HT1080 (cell line): ENCODE measurements at places on chromosomes 7 and 10. TPM values are rescaled to one million over a fixed set of nuclear protein-coding genes. Genes with fewer than 3 reads are reported as not detected.

The ZNF777 gene
- 12.3 and 13.7 TPM in 2 replicates for total RNA-seq

DNA sequence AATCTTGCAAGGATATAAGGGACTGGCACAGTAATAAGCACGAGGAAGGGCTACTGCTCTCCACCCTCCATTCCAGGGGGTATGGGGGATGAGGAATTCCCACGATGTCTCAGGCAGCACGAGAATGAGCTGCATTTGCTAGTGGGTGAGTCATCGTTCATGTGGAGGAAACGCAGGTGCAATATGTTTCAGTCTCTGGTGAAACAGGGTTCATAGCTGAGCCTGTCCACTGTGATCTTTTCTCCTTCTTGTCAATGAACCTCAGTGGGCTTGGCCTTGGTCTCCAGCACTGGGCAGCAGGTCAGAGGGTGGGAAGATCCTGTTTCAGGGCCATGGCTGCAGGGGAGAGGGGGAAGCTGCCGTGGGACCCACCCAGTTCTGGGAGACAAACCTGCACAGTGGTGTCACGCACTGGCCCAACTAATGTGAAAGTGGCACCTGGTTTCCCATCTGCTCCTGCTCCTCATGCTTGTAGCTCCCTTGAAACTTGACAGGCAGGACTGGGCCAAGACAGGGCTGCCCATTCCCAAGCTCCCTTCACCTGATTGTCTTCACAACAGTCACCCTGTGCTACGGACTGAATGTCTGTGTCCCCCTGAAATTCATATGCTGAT is 181.9 kb downstream of the USP6NL start:
- peak; percentile 42 for DNase-seq

The ANKRD61 gene
- total RNA-seq, result 0.18 and 0.37 TPM in 2 replicates

The TNS3 gene
- 32.6 and 38.2 TPM in 2 replicates for total RNA-seq

The VPS37D gene
- total RNA-seq, result 4.7 and 6.2 TPM in 2 replicates

The SRRM3 gene
- total RNA-seq, result 1.4 and 1.7 TPM in 2 replicates

GRCh38 chr7:141737118-141737835 is 881 bp upstream of the SSBP1 start:
- DNase-seq, result peak; percentile 9

DNA sequence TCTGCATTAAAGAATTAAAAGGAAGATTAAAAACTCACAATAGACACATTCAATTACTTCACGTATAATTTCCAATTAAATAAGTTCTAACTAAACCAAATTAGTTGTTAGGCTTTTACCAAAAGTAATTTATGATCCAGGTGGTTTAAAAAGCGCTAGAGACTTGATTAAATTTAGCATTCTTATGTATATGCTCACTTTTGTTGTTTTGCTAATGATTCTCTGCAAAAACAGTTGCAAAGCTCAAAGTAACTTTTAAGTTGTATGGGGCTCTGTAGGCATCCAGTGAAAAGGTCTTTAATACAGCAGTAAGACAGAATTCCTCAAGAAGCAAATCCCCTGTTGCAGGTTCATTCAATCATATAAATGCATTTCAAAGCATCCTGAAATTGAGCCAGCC is 15.5 kb upstream of the PNPLA8 start:
- DNase-seq, result no peak

DNA sequence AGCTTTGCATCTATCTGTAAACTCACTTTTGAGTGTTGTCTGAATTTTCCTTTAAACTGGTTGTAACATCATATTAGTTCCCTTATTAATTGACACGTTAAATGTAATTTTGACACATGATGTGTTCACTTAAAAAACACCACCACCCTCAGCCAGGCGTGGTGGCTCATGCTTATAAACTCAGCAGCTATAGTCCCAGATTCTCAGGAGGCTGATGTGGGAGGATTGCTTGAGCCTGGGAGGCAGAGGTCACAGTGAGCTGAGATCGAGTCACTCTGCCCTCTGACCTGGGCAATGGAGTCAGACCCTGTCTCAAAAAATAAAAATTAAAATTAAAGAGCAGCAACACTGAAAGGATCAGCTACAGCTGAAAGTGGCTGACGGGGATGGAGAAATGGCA is 60.0 kb upstream of the CYTH3 start:
- DNase-seq, result no peak

The FKBP14 gene
- 6.4 and 7.7 TPM in 2 replicates for total RNA-seq

DNA sequence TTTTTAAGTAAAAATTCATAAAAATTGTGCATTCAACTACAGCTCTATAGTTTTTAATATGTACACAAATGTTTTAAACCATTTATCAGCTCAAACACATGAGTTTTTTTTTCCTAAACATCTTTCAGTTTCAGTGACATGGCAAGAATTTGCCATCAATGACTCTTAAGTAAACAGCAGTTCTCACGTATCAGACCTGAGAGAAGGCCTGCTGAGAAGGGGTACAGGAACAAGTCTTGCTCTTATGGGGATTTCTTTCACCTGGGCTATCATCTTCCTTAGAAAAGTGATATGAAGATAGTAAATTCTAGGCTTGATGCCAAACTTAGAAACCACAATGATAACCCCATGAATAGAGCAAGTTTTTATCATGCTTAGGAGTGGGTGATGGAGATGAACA is 467.8 kb downstream of the ARL4A start:
- DNase-seq, result no peak

The CWF19L1 gene
- total RNA-seq, result 40.1 and 40.2 TPM in 2 replicates

- DNase-seq, result no peak
These were observed 30.2 kb upstream of the SEMA3D start for GRCh38 chr7:85217085-85217484.

DNA sequence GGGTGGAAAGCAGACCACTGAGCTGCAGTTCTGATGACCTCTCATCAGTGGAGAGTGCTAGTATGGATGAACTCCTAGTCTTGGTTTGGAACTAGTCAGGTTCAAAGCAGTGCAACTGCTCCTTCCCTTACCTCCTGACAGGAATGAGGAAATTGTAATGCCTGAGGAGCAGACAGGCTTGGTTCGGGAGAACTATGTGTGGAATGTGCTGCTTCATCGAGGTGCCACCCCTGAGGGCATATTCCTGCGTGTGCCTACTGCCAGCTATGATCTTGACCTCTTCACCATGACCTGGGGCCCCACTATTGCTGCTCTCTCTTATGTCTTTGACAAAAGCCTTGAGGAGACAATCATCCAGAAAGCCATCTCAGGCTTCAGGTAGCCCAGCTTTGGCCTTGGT is 27.4 kb upstream of the NFKB2 start:
- no peak for DNase-seq

The LRGUK gene
- total RNA-seq, result not detected in 2 replicates

GRCh38 chr7:556291-556826 is 36.7 kb upstream of the PDGFA start:
- DNase-seq, result no peak

The C7orf57 gene
- 1.2 TPM in 1 of 2 replicates, not detected in the other for total RNA-seq

- no peak for DNase-seq
These were observed 7.3 kb downstream of the PITX3 start for GRCh38 chr10:102233997-102234396.

The FAM25A gene
- total RNA-seq, result not detected in 2 replicates

The CBX3 gene
- total RNA-seq, result 201 and 202 TPM in 2 replicates

The UBE3C gene
- 93.2 and 97.0 TPM in 2 replicates for total RNA-seq

The INA gene
- not detected in 2 replicates for total RNA-seq

- DNase-seq, result no peak
These were observed 95.4 kb downstream of the MGMT start for GRCh38 chr10:129562487-129562886.

DNA sequence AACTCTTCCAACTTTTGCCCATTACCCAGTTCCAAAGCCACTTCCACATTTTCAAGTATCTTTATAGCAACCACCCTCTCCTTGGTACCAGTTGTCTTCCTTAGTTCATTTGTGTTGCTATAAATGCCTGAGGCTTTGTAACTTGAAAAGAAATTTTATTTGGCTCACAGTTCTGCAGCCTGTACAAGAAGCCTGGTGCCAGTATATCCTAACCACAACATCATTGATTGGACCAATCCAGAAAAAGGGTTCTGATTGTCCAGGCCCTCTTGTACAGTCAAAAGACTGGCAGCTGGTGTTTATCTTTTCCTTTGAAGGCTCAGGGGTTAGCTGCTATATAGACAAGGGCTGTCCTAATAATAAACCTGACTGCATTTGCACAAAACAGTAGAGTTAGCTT is 21.1 kb upstream of the ABCC2 start:
- no peak for DNase-seq

GRCh38 chr7:99036546-99037111 is 107.3 kb downstream of the SMURF1 start:
- DNase-seq, result peak; percentile 63

The ZNF487 gene
- total RNA-seq, result 1.0 and 1.4 TPM in 2 replicates

DNA sequence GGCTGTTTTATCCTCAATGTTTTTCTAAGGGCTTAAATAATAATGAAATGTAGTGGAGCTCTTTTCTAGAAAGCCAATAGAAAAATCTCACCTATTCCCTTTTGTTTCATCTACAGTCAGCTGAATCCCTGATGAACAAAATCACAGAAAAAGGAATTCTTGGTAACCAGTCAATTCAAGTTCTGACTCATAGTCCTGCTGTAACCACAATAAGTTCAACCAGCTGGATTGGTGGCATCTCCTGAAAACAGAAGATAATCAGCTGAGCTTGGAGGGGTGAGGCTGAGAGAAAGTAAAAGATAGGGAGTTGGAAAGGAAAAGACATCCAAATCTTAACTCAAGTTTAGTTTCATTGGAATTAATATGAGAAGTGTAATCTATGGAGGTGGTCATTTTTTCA is 772.1 kb downstream of the CCSER2 start:
- DNase-seq, result no peak

The CADPS2 gene
- total RNA-seq, result 13.0 and 13.6 TPM in 2 replicates

DNA sequence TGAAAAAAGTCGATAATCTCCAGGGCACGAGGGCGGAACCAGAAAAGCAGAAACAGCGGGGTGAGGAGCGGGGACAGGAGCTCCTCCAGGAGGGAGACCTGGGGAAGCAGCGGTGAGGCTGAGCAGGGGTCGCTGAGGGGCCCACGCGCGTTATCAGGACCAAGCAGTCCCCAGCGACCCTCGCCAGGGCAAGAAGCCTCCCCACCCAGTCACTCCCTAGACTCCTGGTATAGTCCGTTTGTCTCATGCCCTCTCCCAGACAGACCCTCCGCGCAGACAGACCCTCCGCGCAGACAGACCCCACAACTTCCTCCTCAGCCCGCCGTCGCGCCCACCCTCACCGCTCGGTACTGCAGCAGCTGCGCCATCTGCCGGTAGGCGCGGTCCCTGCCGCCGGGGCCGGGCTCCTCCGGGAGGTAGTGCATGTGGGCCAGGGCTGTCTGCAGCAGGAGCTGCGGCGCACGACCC is 6.3 kb downstream of the ATG9B start:
- peak; percentile 47 for DNase-seq

GRCh38 chr10:124632064-124632531 is 112.1 kb downstream of the FAM53B start:
- DNase-seq, result no peak

DNA sequence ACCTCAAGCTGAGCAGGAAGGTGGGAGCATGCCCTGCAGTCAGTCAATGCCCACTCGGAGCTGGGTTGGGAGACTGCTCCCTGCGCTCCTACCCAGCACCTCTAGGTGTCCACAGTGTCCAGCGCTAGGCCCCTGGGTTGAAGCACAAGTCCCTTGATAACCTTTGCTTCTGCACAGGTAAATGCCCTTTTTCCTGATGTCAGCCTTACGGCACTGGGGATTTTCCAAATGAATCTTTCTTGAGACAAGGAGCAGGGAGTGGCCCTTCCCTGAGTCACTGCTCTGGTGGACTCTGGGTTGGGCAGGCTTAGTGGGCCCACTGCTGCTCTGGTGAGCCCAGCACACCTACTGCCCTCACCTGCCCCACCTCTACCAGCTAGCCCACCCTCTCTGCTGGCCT is 61.9 kb upstream of the OPN4 start:
- no peak for DNase-seq

DNA sequence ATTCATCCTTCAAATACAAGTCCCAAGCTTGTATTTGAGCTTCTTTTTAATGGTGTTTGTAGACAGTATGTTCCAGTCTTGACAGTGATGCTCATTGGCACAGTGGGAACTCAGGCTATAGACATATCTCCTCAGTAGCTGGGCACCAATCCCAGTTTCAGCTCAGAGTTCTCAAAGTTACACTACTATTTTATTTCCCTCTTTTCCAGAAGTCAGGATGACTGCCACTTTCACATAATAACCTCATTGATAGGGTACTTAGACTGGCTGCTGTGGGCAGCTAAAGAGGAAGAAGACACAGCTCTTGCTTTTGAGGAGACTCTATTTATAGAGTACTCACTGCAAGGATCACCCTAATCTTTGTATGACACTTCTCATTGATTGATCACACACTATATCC is 2.4 kb downstream of the GBF1 start:
- no peak for DNase-seq

The VCL gene
- 125 and 138 TPM in 2 replicates for total RNA-seq

The HSPA12A gene
- total RNA-seq, result 3.4 and 3.7 TPM in 2 replicates

The PSMA2 gene
- 79.8 and 95.6 TPM in 2 replicates for total RNA-seq

- DNase-seq, result no peak
These were observed 5.4 kb downstream of the SGPL1 start for GRCh38 chr10:70820976-70821750.

DNA sequence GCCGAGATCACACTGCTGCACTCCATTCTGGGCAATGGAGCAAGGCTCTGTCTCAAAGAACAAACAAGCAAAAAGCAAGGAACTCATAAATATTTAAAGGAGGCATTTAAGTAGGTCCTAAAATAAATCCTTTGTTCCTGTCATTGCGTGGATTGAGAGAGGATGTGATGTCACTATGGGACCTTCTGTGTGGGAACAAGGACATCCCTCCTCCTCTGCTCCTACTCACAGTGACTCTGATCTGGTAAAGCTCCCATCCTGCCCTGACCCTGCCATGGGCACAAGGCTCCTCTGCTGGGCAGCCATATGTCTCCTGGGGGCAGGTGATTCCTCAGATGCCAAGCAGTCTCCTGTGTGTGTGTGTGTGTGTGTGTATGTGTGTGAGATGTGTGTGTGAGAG is 74.1 kb upstream of the PRSS58 start:
- DNase-seq, result no peak

DNA sequence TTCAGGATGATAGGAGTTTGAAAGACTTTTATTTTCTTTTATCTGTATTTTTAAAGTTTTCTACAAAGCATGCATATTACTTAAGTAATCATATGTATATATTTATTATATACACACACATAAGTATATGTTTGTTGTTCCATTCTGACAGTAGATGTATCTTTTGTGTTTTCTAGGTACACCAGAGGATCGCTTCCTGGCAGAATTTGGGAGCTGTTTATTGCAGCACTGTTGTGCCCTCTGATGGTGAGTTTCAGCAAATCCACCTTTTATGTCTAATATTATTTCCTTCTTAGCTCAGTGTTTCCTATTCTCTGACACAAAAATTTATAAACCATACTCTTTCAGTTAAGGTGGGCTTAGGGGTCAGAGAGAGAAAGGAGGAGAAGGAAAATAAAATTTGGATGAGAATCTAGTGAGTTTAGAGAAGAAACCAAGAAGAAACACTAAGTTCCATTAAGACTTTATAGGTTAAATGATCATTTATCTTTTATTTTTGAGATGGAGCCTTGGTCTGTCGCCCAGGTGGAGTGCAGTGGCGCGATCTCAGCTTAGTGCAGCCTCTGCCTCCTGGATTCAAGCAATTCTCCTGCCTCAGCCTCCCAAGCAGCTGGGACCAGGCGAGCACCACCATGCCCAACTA is 59.2 kb upstream of the OIT3 start:
- DNase-seq, result peak; percentile 46
